ENCODE measurements at places on chromosomes 1 and 21.
A peak's percentile ranks its signal among the peaks of the same experiment; 100 is the strongest.

DNA sequence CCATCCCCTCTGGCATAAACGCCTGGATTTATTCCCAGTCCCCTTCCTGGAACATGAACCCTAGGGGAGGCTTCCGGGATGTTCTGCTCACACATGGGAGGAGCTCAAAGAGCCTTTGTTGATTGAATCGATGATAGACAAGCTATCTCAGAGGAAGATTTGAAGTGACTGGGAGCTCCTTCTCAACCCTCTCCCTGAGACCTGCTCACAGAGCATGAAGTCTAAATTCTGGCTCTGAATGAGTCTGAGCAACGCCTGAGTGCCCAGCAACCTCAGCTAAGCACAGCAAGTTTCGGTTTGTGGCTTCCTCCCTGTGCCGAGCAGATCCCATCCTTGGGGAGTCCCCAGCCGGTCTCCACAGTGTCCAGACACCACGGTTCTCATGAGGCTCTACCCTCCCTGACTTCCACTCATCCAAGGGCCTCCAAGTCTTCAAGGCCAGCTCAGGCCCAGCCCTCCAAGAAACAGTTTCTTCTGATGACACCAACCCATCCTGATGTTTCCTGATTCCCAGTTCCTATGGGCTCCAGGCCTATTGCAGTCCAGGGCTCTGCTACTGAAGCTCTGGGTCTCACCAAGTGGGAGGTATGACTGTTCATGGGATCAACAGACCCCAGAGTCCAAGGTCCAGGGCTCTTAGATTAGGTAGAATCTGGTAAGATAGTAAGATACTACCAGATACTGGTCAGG lies 190.8 kb downstream of the DYRK1A start:
- DNase-seq, result no peak

- peak; percentile 76 for DNase-seq
These were observed 50.2 kb upstream of the TSHB start for GRCh38 chr1:114979278-114979891.

- DNase-seq, result no peak
These were observed 33.8 kb upstream of the NFASC start for GRCh38 chr1:204836856-204837255.

DNA sequence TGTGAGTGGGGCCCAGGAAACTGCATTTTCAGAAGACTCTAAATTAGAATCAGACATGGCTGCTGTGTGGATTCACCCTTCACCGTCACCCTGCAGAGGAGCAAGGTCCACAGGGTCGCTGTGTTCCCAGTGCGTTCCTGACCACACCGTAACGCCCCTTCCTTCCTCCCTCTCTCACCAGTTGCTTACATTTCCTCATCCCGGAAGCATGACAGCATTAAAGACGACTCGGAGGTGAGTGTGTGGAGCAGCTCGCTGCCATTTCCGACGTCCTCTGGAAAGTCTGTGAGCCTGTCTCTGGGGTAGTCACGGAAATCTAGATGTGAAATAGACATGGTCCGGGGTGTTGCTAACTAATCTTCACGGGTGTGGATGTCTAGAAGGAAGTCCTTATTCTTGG lies 45.9 kb downstream of the FAAP20 start:
- DNase-seq, result peak; percentile 49

DNA sequence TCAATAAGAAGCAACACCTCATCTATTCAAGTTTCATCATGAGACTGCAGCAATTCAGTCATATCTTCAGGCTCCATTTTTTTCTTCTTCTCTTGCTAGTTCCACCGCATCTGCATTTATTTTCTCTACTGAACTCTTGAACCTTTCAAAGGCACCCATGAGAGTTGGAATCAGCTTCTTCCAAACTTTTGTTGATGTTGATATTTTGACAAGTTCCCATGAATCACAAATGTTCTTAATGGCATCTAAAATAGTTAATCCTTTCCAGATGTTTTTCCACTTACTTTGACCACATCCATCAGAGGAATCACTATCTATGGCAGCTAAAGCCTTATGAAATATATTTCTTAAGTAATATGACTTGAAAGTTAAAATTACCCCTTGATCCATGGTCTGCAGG lies 434.3 kb downstream of the GPATCH2 start:
- no peak for DNase-seq

- no peak for DNase-seq
These were observed 10.2 kb upstream of the CDC7 start for GRCh38 chr1:91490501-91490900.

DNA sequence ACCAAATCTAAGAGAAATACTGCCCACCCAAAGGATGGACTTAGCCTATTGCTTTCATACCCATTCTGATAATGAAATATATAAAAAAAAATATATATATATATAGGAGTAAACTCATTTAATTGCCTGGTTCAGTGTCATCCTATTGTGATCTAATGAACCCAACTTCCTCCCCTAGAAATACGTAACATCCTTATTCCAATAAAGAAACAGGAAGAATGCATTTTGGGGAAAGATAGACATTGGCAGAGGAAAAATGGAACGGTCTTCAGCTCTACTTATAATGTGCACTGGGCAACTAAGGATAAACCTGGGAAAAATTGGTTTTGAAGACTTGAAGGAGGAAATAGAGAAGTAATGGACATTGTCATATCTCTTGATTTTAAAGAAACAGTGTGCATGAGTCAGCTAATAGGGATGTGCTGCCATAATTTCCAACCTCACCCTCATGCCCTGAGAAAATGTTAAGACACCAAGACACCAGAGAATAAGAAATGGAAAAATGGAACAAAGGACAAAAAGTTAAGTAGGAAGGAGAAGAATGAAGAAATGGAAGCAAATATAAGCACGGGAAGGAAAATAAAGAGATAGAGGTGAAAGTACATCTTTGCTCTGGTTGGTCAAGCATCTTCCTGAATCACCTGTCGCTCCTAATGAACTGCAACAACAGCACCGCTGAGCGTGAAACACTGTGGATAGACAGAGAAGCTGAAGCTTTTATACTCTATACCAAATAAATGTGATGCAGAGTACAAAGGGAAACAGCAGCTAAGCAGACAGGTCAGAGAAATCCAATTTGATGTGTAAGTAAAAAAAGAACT lies 5.4 kb downstream of the UBR4 start:
- DNase-seq, result no peak

DNA sequence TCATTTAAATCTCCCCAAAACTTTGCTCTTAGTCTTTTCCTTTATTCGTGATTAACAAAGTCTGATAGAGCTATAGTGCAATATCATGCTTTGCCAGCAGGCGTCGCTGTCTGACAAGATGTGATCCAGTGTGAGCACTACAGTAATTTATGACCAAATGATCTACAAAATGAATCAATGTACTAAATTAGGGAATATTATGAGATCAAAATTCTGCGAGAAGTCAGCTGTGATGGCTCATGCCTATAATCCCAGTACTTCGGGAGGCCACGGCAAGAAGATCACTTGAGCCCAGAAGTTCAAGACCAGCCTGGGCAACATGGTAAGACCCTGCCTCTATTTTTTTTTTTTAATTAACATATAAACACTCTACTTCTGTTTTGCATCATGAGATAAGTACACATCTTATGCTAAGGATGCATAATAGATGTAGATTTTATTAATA lies 3.6 kb upstream of the SPSB1 start:
- DNase-seq, result peak; percentile 93

DNA sequence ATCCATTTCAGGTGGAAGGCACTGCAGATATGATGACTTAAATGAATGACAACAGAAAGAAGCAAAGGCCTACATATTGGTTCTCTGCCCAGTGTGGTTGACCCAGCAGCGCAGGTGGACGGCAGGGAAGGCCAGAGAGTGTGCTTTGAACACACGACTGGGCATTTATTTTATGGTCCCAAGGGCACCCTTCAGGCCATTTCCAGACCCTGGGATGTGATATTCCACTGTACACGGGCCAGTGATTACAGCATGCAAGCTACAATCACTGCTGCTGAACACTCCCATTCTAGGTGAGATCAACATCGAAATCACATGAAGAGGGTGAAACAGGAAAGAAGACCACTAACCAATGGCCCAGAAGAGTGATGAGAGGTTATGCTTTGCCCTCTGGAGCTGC lies 33.8 kb downstream of the PCNX2 start:
- no peak for DNase-seq

GRCh38 chr1:226951286-226952117 lies 11.4 kb downstream of the COQ8A start:
- no peak for DNase-seq

DNA sequence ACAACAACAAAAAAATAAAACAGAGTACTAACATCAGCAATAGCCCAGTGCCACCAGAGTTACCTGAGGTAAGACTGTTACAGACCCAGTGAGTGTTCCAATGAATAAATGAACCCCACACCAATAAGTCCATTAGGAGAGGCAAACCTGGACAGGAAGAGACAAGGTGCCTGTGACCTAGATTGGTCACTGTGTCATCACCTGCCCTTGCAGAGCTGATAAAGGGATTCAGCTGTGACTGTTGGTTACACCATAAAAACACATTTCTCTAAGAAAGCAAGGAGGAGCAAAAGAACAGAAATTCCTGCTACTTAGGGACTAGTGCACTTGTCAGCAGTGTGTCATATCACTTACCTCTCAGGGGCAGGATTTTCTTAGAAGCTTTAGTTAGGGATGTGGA lies 37.5 kb downstream of the CD2 start:
- no peak for DNase-seq
